Jurkat, Clone E6-1 (cell line): ENCODE measurements at places on chromosomes 12 and 14.

- no peak for DNase-seq
Measured at GRCh38 chr12:130258863-130259262, 78.8 kb upstream of the PIWIL1 start.

- DNase-seq = no peak
Measured at GRCh38 chr12:92261071-92261470, 115.4 kb upstream of the BTG1 start.

DNA sequence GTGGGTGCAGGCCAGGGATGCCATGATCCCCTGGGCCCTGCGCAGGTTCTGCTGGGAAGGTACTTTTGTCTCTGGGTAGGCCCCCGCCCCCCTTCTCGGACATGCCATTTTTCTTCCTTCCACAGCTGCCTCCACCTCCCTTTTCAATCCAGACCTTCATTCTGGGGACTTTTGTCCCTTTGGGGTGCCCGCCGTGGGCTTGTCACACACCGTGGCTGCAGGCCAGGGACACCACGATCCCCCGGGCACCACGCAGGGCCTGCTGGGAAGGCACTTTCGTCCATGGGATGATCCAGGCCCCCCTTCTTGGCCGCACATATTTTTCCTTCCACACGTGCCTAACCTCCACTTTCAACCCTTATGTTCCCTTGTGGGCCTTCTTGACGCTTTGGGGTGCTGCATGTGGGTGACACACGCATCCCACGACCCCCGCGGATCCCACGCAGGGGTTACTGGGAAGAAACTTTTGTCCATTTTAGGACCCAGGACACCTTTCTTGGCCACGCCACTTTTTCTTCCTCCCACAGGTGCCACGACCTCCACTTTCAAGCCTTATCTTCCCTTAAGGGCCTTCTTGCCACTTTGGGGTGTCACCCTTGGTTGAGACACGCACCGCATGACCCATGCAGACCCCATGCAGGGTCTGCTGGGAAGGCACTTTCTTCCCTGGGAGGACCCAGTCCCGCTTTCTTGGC lies 272.5 kb downstream of the ALG10 start:
- DNase-seq = no peak

DNA sequence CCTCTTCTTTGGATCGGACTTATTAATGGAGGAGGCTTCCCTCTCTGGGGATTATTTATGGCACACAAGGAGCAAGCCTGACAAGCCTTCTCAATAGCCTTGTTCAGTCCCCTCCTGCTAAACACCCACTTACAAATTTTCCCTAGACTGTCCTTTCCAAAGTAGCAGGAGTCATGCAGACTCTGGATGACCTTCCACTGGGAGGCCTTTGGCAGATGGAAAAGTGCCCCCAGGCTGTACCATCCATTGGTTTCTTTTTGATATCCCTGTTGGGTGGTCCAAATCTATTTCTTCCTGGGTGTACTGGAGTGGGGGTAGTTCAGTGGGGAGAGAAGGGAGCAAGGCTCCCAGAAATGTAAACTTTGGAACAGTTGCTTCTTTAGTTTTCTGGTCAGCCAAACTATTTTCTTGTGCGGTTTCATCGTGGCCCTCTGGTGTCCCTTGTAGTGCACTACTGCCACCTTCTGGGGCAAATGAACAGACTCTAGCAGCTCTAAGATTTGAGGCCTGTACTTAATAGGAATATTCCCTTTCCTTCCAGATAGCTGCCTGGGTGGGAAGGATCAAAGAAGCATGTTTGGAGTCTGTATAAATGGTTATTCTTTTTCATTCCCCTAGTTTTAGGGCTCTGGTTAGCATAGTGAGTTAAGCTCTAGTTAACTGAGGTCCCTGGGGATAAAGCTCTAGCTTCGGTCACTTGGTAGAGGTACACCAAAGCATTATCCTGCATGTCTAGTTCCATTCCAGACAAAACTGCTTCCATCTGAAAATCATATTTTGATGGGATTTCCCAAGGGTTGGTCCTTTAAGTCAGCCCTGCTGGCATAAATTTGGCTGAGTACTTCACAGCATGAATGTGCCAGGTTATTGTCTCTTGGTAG lies 409.5 kb downstream of the SLC6A15 start:
- DNase-seq = peak; percentile 9

GRCh38 chr12:57614178-57614947 lies 3.1 kb downstream of the ARHGEF25 start:
- DNase-seq = peak; percentile 52
